Neural crest cell (in vitro differentiated cells): ENCODE measurements at places on chromosomes 3 and 15.
A peak's percentile ranks its signal among the peaks of the same experiment; 100 is the strongest.

DNA sequence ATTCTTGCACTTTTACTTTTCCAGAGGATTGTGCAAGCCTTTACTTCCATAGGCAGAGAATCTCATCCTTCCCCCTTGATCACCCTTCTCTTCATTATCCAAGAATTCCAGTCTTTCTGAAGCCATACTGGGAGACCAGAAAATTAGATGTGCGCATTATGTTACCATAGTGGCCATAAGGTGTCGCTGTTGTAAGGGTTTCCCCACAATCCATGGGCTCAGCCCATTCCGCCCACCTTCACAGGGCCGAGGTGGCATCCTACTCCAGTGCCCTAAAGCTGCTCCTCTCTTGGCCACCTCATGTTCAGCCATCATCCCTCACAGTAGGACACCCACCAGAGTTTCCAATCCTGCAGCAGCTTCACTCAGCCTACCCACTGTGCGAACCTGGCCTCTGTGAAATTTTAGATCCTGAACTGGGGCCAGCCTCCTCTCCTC is 35.0 kb downstream of the CTSH start:
- peak; percentile 52 for DNase-seq

DNA sequence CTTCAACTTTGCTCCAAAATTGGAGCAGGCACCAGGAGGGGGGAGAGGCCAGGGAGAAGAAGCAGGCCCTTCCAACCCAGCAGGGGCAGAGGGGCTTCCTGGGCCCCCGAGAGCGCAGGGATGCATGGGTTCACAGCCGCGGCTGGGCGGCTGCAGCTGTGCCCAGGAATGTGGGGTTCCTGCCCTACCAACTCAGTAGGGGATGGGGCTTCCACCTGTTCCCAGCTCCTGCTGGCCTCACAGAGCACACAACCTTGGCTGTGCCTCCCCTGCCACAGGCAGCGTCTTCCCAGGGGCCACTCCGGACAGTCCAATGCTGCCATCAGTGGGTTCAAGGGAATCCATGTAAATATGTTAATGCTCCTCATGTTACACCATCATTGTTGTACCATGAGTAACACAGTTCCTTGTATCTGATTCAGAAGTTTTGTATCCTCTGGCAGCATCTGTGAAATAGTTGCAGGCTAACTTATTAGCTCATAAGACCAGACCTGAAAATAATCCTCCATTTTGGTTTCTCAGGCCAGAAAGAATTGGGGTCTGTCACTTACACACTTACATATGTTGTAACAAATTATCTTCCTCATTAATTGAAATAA is 12.1 kb upstream of the SIAH2 start:
- no peak for DNase-seq

DNA sequence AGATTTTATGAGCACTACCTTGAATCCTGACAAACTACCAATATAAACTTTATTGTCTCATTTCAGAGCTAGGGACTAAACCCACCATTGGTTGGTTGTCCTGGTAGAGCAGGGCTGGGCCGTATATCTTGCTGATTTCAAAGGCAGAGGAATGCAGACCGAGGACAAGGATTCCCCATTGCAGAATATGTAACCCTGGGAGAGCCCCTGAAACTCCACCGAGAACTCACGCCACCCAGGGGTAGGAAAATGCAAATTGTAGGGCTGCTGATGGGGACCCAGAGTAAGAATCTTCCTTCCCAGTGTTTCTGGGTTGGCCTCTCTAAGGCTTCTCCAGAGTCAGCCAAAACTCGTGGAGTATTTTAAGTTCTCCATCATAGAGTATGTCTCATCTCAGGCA is 235.3 kb downstream of the ABHD5 start:
- no peak for DNase-seq

DNA sequence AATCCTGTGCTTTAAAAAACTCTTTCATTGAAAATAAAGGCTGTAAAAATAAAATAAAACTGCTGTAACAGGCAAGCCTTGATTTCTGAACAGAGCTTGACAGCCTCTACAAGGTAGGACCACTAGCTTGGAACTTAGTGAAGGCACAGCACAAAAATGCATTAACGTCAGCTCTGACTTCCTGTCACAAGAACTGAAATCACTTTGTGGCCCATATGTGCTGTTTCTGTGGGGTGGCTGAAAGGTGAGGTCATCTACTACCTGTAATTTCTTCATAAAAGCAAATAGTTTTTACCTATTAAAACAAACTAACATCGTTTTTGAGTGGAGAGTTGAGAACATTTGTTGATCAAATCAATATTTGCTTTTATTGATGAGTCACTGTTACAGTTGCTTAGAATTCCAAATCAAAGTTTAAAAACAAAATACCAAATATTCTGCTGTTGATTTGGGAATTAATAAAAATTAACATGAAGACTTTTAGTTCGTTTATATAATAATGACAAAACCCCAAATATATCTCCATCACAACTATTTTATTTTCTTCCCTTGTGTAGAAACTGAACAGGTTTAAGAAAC is 1034.1 kb downstream of the MCTP2 start:
- DNase-seq, result no peak

GRCh38 chr3:13711911-13712650 is 163.2 kb downstream of the FBLN2 start:
- no peak for DNase-seq

DNA sequence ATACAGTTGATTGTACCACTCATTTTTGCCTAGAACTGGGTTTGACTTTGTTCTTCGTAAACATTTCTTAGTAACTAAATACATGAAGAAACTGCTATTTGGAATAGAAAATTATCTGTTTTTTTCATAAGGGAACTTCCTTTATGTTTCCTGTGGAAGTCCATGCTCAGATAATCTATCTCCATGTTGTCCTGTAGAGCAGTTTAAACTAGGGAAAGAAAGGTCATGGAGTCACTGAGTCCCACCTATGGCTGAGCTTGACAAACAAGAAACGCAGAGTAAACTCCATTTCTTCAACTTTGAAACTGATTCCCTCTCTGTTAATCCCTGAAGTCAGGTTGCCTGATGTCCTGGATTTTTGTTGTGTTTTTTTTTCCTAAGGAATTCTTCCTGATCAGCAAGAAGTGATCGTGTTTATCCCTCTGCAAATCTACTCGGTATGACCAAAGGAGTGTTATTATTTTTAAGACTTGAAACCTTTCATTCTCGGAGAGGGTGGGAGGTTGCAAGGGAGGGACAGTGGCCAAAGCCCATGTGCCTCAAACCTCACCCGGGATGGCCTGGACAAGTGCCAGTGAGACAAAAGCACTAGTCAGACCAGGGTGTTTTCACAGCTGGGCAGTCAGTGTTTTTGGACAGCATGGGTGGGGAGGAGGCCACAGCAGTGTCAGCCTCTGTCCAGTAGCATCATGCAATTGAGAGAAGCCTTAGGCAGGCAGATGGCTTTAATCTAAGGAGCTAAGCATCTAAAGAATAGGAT is 129.8 kb upstream of the PHLDB2 start:
- no peak for DNase-seq

DNA sequence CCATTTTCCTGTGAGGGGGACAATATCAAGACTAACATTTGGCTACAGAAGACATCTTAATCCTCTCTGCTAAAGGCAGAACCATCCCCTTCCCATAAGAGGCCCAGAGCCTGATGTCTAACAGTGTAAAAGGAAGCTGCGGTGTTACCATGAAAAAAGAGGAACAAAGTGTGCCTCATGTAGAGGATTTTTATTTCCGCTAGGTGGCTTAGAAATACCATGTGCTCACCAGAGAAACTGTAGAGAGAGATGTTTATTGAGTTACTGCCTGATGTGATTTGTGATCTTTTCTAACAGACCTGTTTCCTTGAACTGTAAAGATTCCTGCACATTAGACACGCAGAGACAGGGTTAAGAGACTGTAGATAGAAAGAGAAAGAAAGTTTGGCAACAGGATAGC is 22.0 kb downstream of the OR5H15 start:
- DNase-seq, result no peak

GRCh38 chr3:185306847-185307246 is 53.0 kb upstream of the EHHADH start:
- DNase-seq, result no peak

DNA sequence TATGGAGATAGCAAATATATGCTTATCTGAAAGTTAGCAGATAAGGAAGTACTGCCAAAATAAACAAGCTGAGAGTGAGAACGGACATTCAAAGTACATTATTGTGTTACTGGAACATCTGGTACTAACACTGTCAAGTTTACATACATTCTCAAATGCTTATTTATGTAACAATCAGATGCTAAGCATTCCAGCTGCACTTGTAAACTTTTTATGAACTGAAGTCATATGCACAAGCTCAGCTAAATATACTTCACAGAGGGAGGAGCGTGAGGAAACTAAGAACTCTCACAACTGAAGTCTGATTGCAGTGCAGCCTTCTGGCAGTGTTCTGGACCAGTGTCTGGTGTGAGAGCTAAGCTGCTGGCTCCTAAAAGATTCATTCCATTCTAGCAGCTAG is 223.7 kb upstream of the NANOGP8 start:
- no peak for DNase-seq
